Retinal pigment epithelial cell (primary cell): ENCODE measurements at places on chromosomes 4 and X.
A peak's percentile ranks its signal among the peaks of the same experiment; 100 is the strongest.

- no peak for DNase-seq
These were observed 70.9 kb upstream of the CBR4 start for GRCh38 chr4:169080981-169081380.

DNA sequence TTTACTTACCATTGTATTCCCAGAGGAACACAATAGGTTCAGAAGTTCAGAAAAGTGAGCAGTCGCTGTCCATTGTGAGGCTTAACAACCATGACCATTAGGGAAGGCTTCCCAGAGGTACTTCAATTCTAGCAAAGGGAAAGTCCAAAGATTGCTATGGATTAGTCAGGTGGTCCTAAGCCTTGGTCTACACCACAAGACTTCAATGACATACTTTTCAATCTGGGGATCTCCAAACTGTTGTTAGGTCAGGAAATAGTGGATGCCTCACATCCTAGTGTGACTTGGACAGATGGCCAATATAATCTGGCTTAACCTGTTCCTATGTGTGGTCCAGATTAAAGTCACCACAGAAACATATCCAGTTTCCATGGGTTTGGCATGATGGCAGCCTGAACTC lies 118.0 kb downstream of the SPCS3 start:
- no peak for DNase-seq

DNA sequence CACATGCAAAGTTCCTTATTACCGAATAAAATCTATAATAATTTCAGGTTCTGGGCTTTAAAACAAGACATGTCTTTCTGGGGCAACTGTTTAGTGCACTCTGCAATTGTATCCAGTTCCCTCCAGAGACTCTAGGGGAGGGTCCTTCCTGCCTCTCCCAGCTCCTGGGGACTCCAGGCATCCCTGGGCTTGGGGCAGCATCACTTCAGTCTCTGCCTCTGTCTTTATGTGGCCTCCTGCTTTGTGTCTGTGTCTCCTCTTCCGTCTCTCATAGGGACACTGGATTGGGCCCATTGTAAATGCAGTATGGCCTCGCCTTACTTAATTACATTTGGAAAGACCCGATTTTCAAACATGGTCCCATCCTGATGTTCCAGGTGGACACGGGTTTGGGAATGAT lies 10.9 kb upstream of the ASMTL start:
- no peak for DNase-seq

DNA sequence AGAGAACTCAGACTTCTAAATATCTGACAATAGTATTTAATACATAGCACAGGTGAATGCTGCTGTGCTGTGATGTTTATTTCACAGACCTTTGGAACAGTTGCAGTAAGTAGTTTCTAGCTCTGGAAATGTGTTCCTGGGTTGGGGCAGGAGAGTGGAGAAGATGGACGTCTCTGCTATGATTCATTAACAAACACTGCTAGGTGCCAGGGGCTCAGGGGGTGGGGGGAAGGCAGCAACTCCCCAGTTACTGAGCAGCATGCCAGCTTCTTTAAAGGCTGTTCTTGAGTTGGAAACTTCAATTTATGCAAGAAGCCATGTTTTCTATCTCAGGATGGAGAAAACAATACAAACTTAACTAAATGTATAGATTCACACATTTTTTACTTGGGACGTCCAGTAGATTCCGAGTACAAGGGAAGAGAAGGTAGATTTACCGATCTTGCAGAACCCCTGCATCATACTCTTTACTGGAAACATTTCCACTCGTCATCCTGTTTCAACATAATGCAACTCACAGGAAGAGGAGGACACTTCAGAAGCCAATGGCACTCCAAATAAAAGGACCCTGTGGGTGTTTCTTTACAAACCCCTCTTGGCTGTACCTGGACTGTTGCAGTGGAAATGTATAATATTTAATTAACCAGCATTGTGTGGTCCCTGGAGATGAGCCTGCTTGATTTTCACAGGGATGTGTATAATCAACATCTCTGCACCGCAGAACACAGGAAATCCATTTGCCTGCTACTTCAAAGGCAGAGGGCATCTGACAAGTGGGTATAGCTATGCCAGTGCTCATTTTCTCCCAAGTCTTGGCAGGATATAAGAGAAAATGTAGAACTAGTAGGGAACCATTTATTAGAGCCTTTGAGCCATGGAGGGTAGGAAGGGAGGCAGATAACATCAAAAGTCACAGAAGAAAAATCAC lies 171.4 kb downstream of the SH3KBP1 start:
- DNase-seq: no peak

GRCh38 chrX:122584981-122585380 lies 599.1 kb upstream of the GRIA3 start:
- DNase-seq: no peak

- no peak for DNase-seq
These were observed 519.9 kb downstream of the INPP4B start for GRCh38 chr4:142326181-142326580.

GRCh38 chrX:130636277-130636676 lies 234.5 kb downstream of the RBMX2 start:
- no peak for DNase-seq

- DNase-seq: no peak
These were observed 1.2 kb downstream of the BCOR start for GRCh38 chrX:40096395-40097091.

DNA sequence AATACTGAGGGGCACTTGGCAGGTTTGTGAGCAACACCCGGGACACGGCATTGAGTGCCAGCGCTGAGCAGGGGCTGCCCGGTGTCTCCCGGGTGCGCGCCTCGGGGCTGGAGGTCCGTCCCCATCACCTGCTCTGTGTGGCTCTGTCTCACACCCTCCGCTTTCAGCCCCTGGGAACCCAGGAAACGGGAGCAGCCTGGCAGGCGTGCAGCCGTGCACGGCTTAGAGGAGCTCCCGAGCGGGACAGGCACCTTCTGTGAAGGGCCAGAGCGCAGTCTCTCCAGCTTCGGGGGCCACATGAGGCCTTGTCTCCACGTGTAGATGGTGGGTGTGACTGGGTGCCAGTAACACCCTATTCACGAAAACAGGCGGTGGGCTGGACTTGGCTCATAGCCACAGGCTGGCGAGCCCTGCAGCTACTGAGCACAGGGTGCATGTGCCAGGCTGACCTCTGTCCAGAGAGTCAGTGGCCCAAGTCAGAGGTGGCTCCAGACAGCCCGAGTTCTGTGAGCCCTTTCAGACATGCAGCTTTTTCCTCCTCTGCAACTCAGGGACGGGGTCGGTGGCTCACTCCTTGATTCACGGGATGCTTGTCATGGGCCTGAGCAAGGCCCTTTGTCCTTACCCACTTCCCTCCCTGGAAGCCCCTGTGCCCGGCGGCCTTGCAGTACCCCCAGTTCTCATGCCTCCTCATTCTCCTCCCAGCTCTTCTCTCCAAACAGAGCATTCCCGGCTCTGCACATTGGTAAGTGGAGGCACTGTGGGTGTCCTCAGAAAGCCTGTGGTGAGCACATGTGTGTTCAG lies 23.5 kb downstream of the UVSSA start:
- DNase-seq: no peak

- DNase-seq: no peak
These were observed 119.7 kb downstream of the ATG4A start for GRCh38 chrX:108211301-108211700.

DNA sequence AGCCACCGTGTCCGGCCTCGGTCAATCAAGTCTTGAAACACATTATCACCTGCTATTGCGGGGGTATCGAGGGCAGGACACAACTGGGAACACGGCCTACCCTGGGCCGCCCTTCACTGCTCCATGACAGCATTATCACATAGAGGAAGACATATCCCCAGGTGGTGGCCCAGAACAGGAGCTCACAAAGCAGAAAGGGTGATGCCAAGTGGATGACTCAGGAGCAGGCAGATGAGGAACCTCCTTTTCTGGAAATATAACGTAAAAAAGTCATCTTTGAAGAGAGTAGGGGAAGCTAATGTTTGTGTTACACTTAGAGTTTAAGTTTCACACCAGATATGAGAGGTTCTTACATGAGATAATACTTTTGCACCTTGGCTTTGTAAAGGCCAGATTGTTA lies 5.3 kb upstream of the SUPT20HL1 start:
- DNase-seq: no peak

- peak; percentile 14 for DNase-seq
These were observed 186.5 kb downstream of the MSL3 start for GRCh38 chrX:11944501-11944900.

- DNase-seq: no peak
These were observed 103.3 kb upstream of the LEF1 start for GRCh38 chr4:108272046-108272445.

DNA sequence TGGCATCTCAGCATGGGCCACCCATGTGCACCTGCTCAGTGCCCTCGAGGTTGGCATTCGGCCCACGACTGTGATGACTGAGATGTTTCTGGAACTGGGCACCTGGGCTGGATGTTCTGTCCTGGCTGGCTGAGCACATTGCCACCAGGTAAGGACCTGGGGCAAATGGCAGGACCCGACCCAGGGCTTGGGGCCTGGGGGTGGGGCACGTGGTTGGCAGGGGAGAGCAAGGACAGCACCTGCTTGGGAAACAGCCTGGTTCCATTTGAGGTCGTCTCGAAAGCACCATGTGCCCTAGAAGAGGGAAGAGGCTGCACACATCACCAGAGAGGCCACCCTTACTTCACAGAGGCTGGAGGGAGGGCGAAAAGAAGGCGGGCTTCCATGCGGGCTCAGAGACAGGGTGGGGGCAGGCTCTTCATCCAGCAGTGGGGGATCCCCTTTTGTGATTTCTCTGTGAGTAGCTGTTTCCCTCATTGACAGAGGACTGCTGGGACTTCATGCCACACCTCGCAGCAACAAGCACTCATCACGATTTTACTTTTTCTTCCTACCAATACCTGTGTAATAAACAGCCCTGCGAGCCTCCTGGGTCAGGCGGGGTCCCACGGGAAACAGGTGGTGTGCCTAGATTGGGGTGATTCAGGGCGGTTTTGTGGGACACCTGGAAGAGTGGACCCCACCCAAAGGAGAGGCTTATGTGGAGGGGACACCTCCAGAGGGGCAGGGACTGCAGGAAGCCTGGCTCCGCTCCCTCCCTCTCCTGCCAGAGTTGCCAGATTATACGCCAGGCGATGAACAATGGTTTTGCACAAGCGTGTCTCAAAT lies 12.0 kb downstream of the TMEM187 start:
- no peak for DNase-seq

DNA sequence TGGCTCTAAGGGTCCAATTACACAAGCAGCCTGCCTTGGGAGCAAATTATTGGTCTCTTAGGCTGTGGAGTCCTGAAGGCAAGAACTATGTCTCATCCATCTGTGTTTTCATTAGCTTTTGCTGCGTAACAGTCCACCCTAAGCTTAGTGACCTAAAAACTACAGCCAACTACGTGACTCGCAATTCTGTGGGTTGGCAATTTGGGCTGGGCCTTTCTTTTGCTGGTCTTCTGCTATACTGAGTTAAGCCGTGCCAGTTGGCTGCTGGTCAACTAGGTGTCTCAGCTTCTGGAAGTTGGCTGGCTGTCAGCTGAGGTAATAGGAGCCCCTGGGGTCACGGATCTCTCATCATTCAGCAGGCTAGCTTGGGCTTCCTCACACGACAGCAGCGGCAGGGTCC lies 205.6 kb upstream of the S100G start:
- DNase-seq: peak; percentile 34

GRCh38 chr4:168864821-168865541 lies 145.1 kb downstream of the CBR4 start:
- no peak for DNase-seq

DNA sequence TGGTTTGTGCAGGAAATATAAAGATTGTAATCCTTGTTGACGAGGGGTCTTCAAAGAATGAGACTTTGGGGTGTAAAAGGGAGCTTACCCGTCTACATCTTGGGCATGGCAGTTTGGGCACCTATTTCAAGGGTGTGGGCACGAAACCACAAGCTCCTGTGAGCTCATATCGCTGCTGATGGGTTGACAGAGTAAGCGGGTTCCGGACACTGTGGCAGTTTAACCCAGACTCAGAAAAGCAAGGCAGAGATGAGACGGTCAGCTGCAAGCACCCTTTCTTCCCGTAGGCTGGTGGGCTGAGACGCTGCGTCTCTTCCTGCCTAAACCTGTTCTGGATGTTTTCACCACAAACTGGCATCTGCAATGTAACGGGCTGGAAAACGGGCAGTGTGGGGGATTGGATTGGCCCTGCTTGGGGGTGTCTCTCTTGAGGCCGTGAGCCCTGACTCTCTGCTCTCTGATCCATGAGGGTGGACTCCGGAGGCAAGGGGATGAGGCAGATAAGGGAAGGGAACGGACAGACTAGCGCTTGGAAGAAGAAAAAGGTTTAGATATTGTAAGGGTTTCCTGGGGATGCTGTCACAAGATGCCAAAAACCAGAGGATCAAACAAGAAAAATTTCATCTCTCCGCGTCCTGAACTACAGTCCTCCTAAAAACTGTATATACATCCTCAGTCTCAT lies 237.5 kb downstream of the SHOX start:
- no peak for DNase-seq

DNA sequence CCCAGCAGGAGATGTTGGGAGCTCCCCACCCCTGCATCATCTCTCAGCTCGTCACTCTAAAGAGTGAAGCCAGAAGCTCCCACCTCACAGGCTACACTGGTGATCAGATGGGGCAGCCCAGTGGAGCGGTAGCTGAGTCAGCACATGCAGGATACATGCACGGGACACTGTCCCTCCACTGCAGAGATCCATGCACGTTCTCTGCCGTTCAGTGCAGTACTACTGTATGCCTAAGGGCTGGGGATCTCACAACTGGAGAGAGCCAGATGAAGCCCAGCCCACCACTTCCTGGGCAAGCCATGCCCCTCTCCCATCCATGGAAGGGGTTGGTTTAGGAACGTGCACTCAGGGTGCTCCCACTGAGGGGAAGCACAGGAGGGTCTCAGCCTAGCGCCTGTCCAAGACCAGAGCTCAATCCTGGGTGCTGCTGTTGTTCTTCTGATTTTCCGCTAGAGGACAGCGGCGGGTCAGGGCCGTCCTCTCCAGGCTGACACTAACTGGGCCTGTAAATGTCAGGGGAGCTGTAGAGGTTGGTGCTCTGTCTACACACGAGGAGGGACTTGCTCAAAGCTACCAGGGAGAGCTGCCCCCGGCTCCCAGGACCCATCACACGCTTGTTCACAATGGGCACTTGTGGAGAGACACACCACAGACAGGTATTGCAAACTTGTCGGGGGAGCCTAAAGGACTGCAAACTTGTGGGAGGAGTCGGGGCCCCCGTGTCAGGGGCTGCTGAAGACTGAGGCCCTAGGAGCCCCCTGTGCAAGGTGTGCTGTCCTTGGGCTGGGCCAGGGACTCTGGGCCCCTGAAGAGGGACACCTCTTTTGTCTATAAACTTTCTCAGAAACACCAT lies 18.2 kb upstream of the ABLIM2 start:
- DNase-seq: no peak

DNA sequence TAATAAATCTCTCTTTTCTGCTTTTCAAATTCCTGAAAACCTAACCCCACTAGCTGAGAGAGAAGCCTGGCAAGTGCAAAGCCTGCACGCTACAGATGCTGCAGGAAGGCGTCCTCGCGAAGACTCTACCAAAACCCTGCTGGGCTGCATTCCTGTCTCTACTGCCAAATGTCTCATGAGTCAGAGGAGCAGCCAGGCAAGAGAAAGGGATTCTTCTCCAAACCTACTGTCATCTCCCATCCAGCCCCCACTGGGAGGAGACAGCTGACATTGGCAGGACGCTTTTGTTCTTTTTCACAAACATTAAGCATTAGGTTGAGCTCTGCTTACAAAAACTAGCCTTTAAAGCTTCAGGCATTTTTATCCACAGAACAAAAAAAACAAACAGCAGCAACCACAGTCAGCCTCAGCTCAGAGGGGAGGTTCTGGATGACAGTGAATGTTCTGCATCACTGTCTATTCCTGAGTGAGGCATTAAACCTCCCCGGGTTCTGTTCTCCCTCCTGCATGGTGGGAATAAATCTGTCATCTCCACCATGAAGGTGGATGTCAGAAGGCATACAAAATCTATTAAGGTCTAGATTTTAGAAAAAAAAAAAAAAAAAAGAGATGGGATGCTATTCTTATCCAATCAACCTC lies 18.0 kb downstream of the CRMP1 start:
- no peak for DNase-seq
